IPS-NIHi11 (cell line): ENCODE measurements at places on chromosomes 2 and 18.
A peak's percentile ranks its signal among the peaks of the same experiment; 100 is the strongest.

- peak; percentile 29 for DNase-seq
These were observed 1.5 kb downstream of the UCN start for GRCh38 chr2:27306573-27307286.

- DNase-seq = no peak
These were observed 142.0 kb downstream of the RTP5 start for GRCh38 chr2:242011516-242011915.

DNA sequence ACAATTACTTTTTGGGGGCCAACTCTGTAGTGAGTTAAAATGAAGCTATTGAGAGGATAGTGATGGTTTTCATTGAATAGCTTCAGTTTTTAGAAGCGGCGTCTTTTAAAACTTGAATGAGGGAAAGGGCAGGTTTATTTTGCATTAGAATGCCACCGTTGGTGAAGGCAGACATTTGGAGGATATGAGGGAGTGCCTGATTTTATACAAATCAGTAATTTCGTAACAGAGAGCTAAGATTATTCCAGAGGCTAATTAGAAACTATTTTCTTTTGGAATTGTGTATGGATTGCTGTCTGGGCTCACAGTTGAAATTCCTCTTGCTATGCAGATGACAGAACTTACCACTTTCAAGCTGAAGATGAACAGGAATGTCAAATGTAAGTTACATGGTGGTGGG lies 67.6 kb downstream of the ITGB1BP1 start:
- no peak for DNase-seq

- DNase-seq = no peak
These were observed 82.1 kb downstream of the CDK15 start for GRCh38 chr2:201888426-201888800.

DNA sequence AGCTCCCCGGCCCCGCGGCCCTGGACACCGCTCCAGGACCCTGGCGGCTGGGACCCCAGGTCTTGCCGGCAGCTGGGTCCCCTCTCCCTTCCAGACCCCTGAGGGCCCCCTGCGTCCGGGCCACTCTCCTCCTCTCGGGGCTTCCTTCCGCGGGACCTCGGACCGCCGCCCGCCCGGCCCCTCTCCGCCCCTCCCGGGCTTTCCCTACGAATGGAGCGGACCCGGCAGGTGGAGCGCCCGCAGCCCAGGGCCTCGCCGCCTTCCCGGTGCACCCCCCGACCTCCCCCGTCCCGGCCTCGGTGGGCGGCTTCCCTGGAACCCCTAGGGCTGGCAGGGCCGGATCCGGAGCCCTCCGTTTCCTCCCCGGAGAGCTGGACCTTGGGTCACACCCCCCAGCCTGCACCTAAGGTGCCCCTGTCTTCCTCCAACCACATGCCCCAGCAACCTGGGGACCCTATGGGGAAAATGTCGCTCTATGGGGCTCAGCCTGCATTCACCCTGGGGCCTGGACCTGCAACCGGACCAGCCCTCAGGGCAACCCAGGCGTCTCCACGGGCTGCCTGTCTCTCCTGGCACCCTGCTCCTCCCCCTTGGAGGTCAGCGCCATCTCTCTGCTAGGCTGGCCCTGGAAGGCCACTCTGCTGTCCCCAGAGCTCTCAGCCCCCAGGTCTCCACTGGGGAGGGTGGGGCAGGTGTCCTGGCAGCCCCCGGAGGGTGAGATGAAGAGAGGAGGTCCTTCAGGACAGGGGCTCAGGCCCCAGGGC lies 730 bp downstream of the B3GNT7 start:
- peak; percentile 62 for DNase-seq
